Stimulated activated CD4-positive, alpha-beta T cell treated with anti-CD3 and anti-CD28 coated beads, Interleukin-4, amount 100 ng/mL, for 1 hour (primary cell): ENCODE measurements at places on chromosomes 1 and 21.
A peak's percentile ranks its signal among the peaks of the same experiment; 100 is the strongest.

- DNase-seq = no peak
Observed at GRCh38 chr1:174800216-174800851, 199.4 kb upstream of the CACYBP start.

GRCh38 chr1:215544566-215544965 is 22.5 kb upstream of the KCTD3 start:
- no peak for DNase-seq

DNA sequence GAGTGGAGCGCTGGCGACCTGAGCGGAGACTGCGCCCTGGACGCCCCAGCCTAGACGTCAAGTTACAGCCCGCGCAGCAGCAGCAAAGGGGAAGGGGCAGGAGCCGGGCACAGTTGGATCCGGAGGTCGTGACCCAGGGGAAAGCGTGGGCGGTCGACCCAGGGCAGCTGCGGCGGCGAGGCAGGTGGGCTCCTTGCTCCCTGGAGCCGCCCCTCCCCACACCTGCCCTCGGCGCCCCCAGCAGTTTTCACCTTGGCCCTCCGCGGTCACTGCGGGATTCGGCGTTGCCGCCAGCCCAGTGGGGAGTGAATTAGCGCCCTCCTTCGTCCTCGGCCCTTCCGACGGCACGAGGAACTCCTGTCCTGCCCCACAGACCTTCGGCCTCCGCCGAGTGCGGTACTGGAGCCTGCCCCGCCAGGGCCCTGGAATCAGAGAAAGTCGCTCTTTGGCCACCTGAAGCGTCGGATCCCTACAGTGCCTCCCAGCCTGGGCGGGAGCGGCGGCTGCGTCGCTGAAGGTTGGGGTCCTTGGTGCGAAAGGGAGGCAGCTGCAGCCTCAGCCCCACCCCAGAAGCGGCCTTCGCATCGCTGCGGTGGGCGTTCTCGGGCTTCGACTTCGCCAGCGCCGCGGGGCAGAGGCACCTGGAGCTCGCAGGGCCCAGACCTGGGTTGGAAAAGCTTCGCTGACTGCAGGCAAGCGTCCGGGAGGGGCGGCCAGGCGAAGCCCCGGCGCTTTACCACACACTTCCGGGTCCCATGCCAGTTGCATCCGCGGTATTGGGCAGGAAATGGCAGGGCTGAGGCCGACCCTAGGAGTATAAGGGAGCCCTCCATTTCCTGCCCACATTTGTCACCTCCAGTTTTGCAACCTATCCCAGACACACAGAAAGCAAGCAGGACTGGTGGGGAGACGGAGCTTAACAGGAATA is 4.2 kb downstream of the TFAP2E start:
- DNase-seq = peak; percentile 49

DNA sequence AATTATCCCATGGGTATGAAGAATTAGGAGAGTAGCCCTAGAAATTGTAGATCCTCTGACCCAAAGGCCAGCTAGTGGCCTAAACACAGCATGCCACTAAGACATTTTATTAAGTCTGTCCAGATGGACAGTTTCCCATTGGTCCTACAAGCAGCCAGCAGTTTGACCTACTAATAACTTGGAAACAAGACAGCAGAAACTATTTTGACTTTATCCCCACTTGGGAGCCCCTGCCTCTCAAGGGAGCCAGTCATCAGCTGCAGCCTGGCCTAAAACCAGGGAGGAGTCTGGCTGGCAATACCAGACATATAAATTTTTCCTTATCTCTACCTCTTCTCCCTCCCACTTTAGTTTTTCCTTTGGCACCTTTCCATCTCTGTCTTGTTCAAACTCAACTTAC is 222.6 kb upstream of the KCTD3 start:
- no peak for DNase-seq

GRCh38 chr21:42829417-42829816 is 49.9 kb downstream of the WDR4 start:
- DNase-seq = no peak

- DNase-seq = no peak
Observed at GRCh38 chr1:71733121-71733520, 549.2 kb downstream of the NEGR1 start.

- DNase-seq = no peak
Observed at GRCh38 chr1:10189659-10190058, 20.7 kb upstream of the KIF1B start.

- no peak for DNase-seq
Observed at GRCh38 chr1:47622776-47623556, 185.1 kb downstream of the FOXD2 start.

DNA sequence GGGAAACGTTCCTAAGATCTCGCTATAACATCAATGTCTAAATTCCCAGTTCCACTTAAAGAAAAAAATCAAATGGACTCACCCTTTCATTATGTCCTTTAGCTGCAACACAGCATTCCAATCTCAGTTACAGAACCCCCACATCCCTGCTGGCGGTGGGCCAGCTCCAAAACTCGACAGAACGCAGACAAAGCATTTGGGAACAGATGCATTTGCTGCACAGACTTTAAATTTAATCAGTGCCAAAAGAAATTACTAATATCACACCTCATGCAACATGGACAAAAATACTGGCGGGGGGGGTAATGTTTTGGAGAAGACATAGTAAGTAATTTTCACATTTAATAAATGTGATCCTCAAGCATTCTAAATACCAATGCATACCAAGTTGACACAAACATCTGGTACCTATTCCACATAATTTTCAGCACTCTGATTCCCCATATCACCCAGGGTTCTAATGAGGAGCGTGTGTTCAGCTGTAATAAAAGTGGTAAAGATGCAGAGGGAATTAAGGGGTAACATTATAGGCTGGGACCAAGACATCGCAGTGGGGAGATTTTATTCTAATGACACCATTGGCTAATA is 79.7 kb downstream of the TGFBR3 start:
- no peak for DNase-seq

DNA sequence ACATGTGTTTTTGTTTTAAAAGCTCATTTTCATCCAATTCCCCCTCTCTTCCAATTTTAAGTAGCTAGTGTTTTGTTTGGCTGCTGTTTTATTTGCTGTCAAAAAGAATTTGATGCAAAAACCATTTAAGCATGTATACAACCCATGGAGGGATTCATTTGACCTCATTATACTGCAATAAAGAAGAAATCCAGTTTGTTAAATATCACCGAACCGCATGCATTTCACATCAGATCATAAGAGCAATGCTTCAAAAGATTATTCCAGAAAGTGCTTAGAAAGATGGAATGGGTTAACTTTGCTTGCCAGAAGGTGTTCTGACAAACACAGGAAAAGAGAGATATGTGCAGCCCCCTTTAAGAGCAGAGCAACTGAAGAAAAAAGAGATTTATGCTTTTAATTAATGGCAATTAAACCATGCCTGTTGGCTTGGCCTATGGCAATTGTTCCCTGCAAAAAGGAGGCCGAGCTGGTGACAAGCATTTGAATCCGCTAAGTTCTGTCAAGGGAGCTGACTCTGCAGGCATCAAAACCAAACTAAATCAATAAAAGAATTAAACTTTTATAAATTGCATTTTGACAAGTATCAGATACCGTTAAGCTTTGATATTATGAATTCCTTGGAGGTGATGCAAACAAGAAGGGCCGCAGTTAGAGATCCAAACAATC is 14.4 kb upstream of the BARHL2 start:
- no peak for DNase-seq

DNA sequence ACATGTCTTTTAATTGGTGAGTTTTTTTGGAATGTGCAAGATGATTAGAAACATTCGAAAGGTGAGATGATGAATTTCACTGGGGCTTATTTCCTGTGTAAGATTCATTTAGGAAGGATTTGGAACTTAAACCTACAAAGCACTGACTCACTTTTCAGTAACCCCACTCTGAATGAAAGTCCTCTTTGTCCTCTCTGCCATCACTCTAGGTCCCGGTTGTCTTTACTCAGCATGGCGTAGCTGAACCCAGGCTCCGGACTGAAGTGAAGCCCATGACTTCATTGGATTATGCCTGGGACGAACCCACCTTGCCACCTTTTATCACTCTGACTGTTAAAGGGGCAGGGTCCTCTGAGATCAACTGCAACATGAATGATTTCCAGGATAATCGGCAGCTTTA is 139.4 kb downstream of the VPS13D start:
- no peak for DNase-seq

- DNase-seq = no peak
Observed at GRCh38 chr1:114025609-114026401, 46.5 kb downstream of the OLFML3 start.

DNA sequence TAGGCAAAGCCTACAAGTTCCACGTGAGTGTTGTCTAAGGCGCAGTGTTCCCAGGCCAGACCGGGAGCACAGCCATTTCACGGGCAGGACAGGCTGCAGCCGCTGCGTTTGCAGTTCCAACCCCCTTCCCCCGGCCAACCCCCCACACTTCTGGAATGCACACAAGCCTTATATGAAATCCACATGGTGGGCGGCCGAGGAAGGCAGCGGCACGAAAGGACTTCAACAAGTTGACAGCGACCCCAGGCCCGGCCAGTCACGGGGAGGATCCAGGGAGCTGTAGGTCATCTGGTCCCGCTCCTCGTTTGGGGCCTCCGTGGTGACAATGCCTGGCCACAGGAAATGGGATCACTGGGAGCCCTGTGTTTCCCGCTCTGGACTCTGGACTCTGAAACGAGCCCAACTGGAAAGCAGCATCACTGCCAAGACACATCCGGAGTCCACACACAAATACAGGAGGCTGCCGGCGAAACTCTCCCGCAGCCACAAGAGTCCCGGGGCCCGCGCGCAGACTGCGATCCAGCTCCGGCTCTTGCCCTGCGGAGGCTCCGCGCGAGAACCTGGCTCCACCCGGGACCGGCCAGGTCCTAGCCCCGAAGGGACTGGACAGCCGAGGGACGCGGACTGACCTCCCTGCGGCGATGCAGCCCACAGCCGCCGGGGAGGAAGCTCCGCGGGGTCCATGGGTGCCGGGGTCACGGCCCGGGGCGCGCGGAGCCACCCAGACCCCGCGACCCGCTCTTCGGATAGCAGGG is 794 bp downstream of the NID1 start:
- DNase-seq = peak; percentile 26

DNA sequence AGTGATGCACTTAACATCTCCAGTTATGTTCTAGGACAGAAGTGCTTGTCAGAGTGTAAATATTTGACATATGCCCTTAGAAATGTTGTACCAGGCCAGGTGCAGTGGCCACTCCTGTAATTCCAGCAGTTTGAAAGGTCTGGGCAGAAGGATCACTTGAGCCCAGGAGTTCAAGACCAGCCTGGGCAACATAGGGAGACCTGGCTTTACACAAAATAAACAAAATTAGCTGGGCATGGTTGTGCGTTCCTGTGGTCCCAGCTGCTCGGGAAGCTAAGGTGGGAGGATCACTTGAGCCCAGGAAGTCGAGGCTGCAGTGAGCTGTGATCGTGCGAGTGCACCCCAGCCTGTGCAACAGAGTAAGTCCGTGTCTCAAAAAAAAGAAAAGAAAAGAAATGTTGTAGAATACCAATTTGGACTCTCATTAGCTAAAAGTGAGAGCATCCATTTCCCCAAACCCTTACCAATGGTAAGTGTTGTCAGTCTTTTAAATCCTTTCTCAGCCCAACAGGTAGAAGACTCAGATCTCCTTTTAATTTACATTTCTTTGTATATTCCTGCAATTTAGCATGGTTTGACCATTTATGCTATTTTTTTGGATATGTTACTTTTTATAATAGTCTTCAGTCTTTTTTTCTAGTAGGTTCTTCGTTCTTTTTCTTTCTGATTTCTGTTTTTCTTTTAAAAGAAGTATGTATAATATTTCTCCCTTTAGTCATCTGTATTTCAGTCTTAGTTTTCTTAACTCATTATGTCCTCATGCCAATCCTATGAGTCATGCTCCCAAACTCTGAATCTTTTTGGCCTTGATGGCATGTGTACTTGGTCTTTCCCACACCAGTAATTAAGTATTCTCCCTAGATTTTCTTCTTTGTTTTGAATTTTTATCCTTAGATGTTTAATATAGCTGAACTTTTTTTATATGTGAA is 74.4 kb downstream of the CAMTA1 start:
- no peak for DNase-seq

- DNase-seq = no peak
Observed at GRCh38 chr1:246187834-246188372, 319.2 kb downstream of the SMYD3 start.

- no peak for DNase-seq
Observed at GRCh38 chr1:198622001-198622400, 16.8 kb upstream of the PTPRC start.

GRCh38 chr1:195933835-195934234 is 674.4 kb downstream of the KCNT2 start:
- DNase-seq = no peak

GRCh38 chr1:31886866-31887265 is 51.3 kb downstream of the PTP4A2 start:
- no peak for DNase-seq

GRCh38 chr1:7335224-7335879 is 435.7 kb upstream of the VAMP3 start:
- DNase-seq = no peak

GRCh38 chr1:175865041-175865766 is 121.8 kb upstream of the TNR start:
- DNase-seq = no peak

GRCh38 chr1:212141404-212141803 is 105.9 kb downstream of the DTL start:
- no peak for DNase-seq

GRCh38 chr1:58318157-58319005 is 228.1 kb downstream of the OMA1 start:
- DNase-seq = no peak

- no peak for DNase-seq
Observed at GRCh38 chr1:88111816-88112215, 572.3 kb upstream of the PKN2 start.

DNA sequence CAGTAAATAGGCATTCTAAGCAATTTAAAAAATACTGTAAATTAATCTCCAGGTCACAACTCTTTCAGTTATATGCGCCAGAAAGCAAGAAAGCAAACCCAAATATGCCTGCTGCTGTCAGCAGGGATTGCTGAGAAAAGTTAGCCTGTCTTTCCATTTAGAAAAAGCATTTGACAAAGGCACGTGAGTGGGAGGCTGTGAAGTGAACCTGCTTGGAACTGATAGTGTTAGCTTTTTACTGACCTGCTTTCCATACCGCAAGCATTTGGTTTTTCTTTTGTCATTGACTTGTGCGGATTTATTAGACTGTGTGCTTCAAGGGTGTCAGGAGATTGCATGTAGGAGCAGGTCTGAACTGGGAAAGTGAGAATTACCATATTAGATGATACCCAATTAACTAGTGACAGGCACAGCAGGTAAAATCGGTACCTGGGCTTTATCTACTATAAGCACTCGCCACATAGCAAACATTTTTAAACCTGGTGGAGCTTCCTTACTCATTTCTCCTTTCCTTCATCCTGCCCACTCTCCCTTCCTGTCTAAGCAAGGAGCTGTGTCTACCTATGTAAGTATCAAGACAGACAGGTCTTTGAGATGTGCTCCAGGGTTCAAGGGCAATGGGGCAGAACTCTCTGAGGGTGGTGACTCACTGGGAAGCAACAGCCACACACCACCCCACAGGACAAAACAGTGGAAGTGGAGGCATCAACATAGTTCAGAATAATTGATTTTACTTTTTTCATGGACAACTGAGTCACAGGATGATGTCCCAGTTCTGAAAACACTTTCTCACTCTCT is 323.9 kb downstream of the DISC1 start:
- no peak for DNase-seq

GRCh38 chr1:61247051-61247825 is 164.9 kb downstream of the NFIA start:
- DNase-seq = no peak

GRCh38 chr1:168148916-168149315 is 12.2 kb upstream of the GPR161 start:
- no peak for DNase-seq

GRCh38 chr1:93595266-93595665 is 86.4 kb downstream of the BCAR3 start:
- no peak for DNase-seq
